ENCODE measurements at places on chromosomes 6 and 20.

- no peak for DNase-seq
Measured at GRCh38 chr20:23970049-23970448, 18.5 kb downstream of the GGTLC1 start.

DNA sequence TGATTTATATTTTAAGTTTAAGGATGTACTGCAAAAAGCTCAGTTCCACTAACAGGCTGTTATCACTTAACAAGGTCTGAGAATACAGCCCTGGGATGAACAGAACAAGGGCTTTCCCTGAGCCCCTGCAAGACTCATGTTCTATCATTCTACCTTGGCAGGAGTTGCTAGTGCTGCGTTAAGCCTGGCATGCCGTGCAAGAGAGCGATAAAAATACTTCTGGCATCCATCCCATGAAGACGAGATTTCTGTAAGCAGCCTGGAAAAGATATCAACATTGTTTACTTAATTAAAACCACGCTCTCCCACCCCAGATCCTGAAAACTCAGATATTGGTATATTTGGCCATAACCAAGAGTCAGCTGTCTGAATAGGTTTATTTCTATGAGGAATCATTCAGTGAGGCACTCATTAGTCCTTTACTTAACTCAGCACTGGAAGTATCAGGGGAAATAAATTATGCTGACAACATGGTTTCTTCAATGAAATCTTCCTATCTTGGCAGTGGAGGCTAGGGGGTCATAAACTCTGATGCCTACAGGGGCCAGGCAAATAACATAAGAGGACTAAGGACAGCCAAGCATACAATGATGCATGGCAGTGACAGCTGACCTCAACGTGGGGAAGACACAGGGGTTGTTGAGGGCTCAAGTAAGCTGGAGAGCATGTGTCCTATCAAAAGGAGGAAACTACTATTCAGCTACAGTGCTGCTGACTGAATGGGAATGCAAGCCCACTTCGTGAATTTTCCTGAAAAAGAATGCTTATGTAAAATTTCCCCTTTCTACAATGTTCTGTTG is 37.6 kb upstream of the LYRM2 start:
- DNase-seq = no peak

- no peak for DNase-seq
Measured at GRCh38 chr20:24567508-24567907, 98.1 kb downstream of the SYNDIG1 start.

DNA sequence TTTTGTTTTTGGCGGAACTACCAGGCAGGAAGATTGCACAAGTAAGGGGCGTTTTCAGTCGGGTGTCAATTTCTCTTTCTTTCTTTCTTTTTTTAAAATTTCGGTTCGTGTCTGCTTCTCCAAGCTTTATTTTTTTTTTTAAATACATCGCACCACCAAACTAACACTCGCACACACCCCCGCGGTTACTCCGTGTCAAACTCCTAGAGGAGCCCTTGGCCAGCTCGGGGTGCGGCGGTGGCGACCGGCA is 338 bp downstream of the UTRN start:
- no peak for DNase-seq

DNA sequence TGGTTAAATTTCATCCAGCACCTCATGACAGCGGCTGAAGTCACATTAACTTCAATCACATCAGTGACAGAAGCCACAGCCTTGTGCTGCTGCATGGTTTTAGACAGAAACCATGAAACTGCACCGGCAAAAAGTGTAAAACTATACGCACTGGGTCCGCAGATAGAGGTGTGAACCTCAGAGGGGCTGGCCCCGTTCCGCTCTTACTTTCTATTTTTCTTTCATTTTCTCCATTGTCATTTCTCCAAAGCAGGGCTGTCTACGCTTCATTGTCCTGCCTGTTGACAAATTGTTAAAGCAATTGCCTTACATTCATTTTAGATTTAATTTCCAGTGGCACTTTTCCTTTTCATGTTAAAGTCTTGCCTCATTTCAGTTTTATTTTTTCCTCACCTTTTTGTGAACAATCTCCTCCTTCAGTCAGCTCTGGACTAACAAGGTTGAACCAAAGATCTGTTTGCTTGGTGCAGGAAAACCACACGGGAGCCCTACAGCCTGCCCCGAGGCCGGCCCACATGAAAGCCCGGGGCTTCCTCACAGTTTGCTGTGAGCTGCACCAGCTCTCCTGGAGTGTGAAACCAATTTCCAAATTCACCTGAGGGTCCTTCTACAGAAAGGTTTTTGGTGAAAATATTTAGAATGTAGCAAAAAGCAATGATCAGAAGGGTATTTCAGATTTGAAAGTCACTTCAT is 63.7 kb downstream of the PRR18 start:
- DNase-seq = no peak

- no peak for DNase-seq
Measured at GRCh38 chr6:4613795-4614194, 162.4 kb upstream of the CDYL start.

- no peak for DNase-seq
Measured at GRCh38 chr6:153125032-153125431, 6.0 kb downstream of the RGS17 start.

- no peak for DNase-seq
Measured at GRCh38 chr6:126664271-126664670, 324.4 kb downstream of the CENPW start.

DNA sequence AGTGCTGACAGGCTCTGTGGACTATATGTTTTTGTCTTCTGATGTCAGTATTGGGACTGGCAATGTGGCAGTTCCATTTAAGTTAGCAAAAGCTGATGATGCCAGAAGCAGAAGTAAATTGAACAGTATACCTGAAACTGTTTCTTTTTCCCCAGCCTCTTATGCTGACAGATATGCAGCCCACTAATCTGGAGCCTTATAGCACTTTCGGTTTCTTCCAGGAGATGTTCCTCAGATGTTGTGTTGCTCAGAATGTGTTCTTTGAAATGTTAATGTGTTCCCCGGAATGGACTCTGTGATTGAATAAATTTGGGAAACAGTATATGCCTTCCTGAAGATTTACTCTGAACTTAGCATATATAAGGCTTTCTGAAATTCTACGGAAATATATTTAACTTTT is 80.7 kb upstream of the MRAP2 start:
- no peak for DNase-seq

GRCh38 chr6:161264181-161264580 is 9.7 kb downstream of the AGPAT4 start:
- DNase-seq = no peak

GRCh38 chr6:6772751-6773150 is 184.2 kb downstream of the LY86 start:
- DNase-seq = no peak

DNA sequence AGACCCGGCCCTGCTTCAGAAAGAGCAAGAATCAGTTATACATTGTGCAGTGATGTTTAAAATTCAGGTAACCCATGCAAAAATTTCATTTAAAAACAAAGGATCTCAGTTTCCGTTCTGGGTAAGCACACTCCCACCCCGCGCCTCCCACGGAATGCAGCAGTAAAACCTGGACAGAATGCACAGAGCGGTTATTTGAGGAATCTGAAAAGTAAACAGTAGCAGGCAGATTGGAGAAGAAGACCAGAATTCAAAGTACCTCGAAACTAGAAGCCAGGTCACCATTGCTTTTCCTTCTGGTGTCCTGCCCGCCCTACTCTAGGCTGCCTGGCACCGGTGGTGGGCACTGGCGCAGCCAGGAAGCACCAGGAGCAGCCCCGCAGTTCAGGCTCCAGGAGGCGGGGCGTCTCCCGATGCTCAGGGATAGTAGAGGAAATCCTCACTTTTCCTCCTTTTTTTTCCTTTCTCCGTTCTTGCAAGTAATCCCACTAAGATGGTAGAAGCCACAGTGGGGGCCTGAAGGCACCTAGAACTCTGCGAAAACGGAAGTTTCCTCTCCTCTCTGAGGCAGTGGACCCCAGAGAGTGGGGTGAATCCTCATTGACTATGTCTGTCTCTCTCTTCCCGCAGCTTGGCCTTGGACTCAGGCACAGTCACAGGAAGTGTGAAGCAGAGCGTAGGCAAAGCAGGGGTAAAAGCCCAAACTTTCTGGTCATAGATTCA is 28.3 kb downstream of the METTL24 start:
- DNase-seq = no peak

- no peak for DNase-seq
Measured at GRCh38 chr6:41443616-41444525, 102.3 kb upstream of the FOXP4 start.

GRCh38 chr20:24627926-24628325 is 158.5 kb downstream of the SYNDIG1 start:
- no peak for DNase-seq

- peak; percentile 79 for DNase-seq
Measured at GRCh38 chr20:23622839-23623343, 14.9 kb downstream of the CST3 start.

GRCh38 chr6:130923350-130923749 is 96.1 kb downstream of the SMLR1 start:
- DNase-seq = no peak

- DNase-seq = no peak
Measured at GRCh38 chr6:158764926-158765325, 54.2 kb downstream of the EZR start.

GRCh38 chr20:50624351-50625016 is 66.9 kb downstream of the RIPOR3 start:
- no peak for DNase-seq

GRCh38 chr6:33018904-33019303 is 9.5 kb upstream of the HLA-DOA start:
- peak; percentile 50 for DNase-seq

GRCh38 chr6:34560366-34561226 is 4.5 kb upstream of the SPDEF start:
- DNase-seq = peak; percentile 53

DNA sequence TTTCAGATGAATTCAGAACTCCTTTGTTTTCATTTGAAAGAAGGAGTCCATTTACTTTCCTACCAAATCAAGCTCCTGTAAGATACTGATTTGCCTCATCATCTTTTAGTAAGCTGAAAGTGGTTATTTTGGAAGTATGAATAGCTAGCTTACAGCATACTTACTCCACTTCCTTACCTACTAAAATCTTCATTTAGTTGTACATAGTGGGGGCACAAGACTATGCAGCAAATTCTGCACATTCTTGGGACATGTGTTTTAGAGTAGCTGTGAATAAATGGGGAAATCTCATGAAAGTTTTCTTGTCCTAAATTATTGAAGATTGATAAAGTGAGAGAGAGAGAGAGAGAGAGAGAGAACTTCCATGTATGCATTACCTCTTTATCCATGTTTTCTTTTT is 256.3 kb downstream of the OGFRL1 start:
- DNase-seq = no peak

GRCh38 chr6:150589852-150590251 is 9.8 kb upstream of the PLEKHG1 start:
- DNase-seq = no peak

GRCh38 chr6:129744201-129744879 is 34.4 kb upstream of the ARHGAP18 start:
- no peak for DNase-seq

GRCh38 chr20:38079353-38079752 is 45.8 kb downstream of the RPRD1B start:
- no peak for DNase-seq

GRCh38 chr20:62879275-62880146 is 17.9 kb upstream of the TCFL5 start:
- DNase-seq = no peak

GRCh38 chr6:136250686-136251008 is 536 bp upstream of the MTFR2 start:
- no peak for DNase-seq

DNA sequence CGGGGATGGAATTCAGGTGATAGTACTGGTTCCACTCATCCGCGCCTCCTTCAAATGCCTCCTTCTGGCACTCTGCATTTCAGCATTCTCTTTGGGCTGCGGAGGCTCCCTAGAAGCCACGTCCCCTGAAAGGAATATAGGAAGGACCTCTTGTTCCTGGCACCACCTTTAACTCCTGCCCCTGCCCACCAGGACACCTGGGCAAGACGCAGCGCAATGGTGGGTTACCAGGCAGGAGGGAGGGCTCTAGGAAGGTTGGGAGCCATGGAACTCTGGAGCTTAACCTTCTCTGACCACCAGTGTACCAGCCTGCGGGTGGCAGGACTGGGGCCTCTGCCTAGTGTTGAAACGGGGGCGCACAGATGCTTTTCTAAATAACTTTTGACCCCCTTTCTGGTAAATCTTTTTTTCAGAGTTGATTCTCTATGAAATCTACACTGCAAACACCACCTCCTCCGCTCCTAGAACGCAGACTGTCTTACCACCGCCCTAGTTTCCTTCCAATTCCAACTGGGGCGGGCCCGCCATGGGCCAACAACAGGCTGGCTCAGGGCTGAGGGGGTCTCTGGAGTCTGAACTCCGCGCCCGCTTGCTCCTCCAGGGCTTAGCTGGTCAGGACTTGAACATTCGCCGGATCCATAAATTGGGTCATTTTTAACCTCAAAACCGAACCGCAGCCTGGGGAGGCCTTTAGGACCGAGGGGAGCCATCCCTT is 871 bp upstream of the SYNDIG1 start:
- DNase-seq = no peak

- DNase-seq = no peak
Measured at GRCh38 chr6:87968435-87969278, 79.0 kb upstream of the SPACA1 start.
